ENCODE measurements at places on chromosomes 5 and 9. TPM values are rescaled to one million over a fixed set of nuclear protein-coding genes. Genes with fewer than 3 reads are reported as not detected.

OMD gene
- not detected for total RNA-seq

C9orf152 gene
- not detected for total RNA-seq

TMC1 gene
- not detected for total RNA-seq

LCN10 gene
- total RNA-seq, result not detected

C5orf58 gene
- not detected for total RNA-seq
